Activated CD8-positive, alpha-beta memory T cell treated with anti-CD3 and anti-CD28 coated beads, Interleukin-2, amount 10 ng/mL, durations not matched to agents 7 days and 5 days (primary cell): ENCODE measurements at places on chromosomes 2 and 18. TPM values are rescaled to one million over a fixed set of nuclear protein-coding genes. Genes with fewer than 3 reads are reported as not detected.

The SPIRE1 gene
- total RNA-seq = 9.6 TPM

The SCN9A gene
- not detected for total RNA-seq

The DNPEP gene
- total RNA-seq = 64.8 TPM

The MOGAT1 gene
- not detected for total RNA-seq

The SERPINB13 gene
- not detected for total RNA-seq

The IL18RAP gene
- 12.3 TPM for total RNA-seq

The FOXI3 gene
- total RNA-seq = not detected

The PKP4 gene
- 40.6 TPM for total RNA-seq

GRCh38 chr2:20103530-20103929 lies 52.1 kb upstream of the LAPTM4A start:
- DNase-seq = no peak

- DNase-seq = no peak
Measured at GRCh38 chr2:98815795-98816194, 84.9 kb upstream of the MGAT4A start.

DNA sequence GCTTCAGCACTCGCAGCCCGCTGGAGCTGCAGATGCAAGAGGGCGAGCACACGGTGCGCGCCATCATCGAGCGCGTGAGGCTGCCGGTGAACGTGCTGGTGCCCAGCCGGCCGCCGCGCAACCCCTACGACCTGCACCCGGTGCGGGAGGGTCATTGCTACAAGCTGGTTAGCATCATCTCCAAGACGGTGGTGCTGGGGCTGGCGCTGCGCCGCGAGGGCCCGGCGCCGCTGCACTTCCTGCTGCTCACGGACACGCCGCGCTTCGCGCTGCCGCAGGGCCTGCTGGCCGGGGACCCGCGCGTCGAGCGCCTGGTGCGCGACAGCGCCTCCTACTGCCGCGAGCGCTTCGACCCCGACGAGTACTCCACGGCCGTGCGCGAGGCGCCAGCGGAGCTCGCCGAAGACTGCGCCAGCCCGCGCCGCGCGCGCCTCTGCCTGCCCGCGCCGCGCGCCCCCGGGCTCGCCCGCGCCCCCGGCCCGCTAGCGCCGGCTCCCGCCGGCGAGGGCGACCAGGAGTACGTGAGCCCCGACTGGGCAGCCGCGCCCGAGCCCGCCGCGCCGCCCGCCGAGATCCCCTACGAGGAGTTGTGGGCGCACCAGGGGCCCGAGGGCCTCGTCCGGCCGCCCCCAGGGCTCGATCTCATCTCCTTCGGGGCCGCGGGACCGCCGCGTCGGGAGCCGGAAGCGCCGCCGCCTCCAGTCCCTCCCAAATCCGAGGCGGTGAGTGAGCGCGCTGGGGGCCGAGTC lies 11.8 kb downstream of the GAREM2 start:
- DNase-seq = peak; percentile 89

- no peak for DNase-seq
Measured at GRCh38 chr2:240129731-240130392, 6.2 kb downstream of the COPS9 start.

DNA sequence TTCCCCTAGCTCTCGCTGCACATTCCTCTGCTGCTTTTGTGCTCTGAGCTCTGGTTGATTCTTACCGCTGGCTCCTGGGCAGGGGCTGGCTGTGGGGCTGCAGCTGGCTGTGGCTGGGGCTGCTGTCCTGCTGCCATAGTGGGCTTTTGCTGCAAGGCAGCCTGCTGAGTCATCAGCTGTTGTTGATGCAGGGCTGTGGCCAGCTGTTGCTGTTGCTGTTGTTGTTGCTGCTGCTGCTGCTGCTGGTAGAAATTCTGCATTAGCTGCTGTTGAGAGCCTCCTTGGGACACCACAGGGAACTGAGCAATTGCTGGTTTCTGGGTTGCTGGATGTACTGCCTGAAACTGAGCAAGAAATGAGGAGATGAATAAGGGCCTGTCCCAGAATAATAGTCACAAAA lies 77.2 kb upstream of the NFU1 start:
- no peak for DNase-seq

DNA sequence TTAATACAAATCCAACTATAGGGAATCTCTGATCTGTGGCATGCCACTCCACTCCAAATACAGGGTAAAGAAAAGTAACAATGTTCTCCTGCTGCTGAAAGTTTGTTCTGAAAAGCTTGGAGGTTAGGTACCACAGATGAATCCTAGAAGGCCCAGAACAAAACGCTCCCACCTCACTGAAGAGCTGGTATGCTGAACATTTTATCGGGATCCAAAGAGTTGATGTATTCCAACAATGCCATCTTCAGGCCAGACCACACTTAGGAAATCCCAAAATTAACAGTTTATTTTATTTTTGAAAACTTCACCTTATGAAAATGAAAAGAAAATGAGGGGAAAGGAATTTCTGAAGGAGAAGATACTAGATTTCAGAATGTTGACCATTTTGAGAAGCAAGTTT lies 145.1 kb upstream of the CDH19 start:
- DNase-seq = no peak

DNA sequence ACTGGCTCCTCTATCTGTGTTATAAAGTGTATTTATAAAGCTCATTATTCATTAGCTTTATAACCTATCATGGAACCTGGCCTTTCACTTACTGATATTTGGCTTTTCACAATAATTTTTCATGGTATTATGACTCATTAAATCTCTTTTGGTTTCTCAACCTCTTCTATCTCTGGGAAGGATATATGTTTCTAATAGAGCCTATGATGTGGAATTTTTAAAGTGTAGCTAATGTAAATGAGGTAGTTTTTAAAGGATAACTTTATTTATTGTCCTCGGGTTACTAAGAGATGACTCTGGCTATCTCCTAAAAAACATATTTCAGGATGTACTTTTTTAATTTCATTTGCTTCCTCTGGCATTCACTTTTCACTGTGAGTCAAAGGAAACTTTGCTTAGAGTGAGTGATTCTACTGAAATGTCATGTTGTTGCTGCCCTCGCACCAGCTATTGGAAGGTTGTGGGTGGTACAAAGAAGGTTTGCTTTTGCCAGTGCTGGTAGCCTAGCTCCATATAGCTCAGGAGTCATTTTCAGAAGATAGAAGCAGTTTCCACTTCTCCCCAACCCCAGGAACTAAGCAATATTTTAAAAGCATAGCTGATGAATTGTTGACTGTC lies 85.2 kb upstream of the RPE start:
- no peak for DNase-seq

- DNase-seq = no peak
Measured at GRCh38 chr2:105522645-105523044, 123.8 kb upstream of the FHL2 start.

- DNase-seq = no peak
Measured at GRCh38 chr18:25561918-25562317, 210.0 kb upstream of the ZNF521 start.

DNA sequence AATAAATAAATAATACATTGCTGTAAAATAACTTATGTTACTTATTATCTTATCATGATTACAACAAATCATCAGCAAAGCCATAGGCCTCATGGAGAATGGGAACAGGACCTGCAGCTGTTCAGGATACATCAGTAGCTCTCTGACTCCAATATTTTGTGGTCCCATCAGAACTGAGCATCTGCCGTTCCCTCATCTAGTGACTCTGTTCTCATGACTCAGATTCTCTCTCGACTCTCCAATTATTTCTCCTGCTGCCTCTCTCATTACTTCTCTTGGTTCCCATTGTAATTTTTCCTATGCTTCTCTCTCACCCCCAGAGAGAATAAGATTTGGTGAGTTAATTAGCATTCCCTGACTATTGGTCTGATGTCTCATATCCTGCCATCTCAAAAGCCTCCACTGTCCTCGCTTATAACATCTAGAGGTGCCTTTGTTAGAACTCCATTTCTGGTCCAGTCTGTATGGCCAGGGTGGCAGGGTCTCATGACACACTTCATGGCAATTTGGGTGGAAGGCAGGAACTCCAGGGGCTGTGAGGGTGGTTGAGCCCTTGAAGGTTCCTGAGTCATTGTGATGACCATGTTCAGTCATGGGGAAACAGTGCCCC lies 78.0 kb upstream of the TANC1 start:
- no peak for DNase-seq

DNA sequence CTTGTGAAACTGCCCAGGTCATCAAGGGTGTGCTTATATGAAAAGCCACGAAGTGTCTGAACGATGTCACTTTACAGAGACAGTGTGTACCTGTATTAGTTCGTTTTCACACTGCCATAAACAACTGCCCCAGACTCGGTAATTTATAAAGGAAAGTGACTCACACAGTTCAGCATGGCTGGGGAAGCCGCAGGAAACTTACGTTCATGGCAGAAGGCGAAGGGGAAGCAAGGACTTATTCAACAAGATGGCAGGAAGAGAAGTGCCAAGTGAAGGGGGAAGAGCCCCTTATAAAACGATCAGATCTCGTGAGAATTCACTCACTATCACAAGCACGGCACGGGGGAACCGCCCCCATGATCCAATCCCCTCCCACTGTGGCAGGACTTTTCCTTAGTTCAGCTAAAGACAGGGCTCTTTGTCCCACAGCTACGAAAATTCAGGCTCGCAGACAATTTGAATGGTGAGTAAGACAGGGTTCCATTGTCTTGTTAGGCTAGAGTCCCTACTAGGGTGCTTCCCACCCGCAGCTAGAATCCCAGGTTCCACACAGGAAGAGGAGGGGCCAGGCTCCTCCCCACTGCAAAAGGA lies 20.1 kb downstream of the TMEM177 start:
- no peak for DNase-seq

DNA sequence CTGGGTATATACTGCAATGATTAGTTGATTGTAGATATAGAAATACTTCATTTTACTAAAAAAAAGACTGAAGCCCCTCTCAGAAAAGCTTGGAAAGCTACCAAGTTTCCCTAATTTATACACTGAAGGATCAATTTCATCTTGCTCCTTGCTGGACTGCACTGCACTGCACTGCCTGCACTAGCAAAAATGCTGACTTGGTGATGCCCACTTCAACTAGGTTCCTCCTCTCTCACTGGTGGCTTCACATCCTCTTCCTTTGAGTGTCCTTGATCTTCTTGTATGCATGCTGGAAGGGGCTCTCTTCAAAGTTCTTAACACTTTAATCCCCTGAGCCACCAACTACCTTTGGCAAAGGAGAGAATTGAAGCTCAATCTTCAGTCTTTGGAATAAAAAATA lies 31.7 kb upstream of the ITPRID2 start:
- DNase-seq = no peak

GRCh38 chr18:26489881-26490280 lies 58.5 kb downstream of the KCTD1 start:
- no peak for DNase-seq

GRCh38 chr2:17539611-17540092 lies 844 bp upstream of the VSNL1 start:
- DNase-seq = no peak

GRCh38 chr18:6414118-6414722 lies 491 bp downstream of the L3MBTL4 start:
- DNase-seq = no peak

- DNase-seq = no peak
Measured at GRCh38 chr18:49970319-49970718, 157.0 kb upstream of the ACAA2 start.

- no peak for DNase-seq
Measured at GRCh38 chr18:22223254-22223964, 54.0 kb downstream of the GATA6 start.
